ENCODE measurements at places on chromosomes 3 and 15.

DNA sequence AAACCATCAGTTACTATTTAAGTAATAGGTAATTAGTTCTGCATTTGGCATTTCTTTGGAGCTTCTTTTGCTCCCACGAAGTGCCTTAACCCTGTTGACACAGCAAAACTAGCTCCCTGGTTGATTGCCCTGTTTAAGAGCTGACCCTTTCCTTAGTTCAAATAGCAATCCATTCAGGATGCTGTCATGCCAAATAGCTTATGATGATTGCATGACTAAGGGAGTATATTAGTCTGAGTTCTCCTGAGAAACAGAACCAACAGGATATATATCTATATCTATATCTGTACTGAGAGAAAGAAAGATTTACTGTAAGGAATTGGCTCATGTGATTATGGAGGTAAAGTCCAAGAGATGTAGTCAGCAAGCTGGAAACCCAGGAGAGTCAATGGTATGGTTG, 50.3 kb upstream of the SPRED1 start:
- DNase-seq, result no peak

DNA sequence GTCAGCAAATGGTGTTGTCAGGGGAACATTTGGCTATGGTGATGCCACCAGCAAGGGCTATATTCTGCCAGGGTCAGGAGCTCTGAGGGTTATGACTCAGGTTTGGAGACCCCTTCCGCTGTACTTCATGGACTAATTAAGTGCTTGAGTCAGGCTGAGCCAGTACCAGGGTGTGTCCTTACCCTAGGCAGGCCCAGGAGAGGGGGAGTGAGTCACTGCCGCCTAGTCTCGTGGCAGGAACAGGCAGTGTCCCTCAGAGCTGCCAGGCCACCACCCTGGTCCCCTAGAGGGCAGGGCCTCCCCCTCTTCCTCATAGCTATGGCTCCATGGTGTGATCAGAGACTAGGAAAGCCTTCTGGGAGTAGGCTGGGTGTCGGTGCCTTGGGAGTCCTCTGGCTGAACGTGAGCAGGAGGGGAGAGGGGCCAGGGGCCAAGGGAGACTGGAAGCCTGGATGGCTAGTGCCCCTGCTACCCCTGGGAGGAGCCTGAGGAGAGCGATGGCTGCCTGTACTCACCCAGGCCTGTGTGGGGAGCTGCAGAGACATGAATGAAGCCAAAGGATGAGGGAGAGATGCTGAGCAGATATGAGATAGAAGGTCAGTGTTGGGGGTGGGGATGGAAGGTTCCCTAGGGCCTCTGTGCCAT, 10.6 kb downstream of the MAPKAPK3 start:
- no peak for DNase-seq

DNA sequence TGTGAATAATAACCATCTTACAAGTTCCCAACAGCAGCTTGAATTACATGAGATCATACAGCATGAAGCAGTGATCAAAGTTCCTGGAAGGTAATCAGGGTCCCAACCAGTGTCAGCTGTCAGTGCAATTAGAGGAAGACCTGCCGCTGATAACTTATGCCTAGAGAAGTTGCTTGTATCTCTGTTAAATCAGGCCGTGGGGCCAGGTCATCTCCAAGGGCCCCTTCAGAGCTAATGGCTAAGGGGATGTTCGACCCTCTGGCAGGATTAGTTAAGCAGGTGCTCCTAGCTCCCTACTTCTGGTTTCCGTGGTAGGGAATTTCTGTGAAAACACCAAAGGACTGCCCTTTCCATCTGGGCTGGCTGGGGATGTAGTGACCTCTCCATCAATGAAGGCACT, 251.0 kb downstream of the FAM43A start:
- DNase-seq, result no peak

GRCh38 chr3:129606636-129607390, at the start of gene PLXND1:
PLXND1 (minus strand) TSS chr3:129606676; CDS start chr3:129606639, 37 bp downstream.
- DNase-seq, result no peak

- DNase-seq, result no peak
These were observed 47.9 kb upstream of the ITGA11 start for GRCh38 chr15:68479870-68480269.

All from mesenteric fat pad (tissue), 1 donor.